ENCODE measurements at places on chromosomes 1 and 21.

DNA sequence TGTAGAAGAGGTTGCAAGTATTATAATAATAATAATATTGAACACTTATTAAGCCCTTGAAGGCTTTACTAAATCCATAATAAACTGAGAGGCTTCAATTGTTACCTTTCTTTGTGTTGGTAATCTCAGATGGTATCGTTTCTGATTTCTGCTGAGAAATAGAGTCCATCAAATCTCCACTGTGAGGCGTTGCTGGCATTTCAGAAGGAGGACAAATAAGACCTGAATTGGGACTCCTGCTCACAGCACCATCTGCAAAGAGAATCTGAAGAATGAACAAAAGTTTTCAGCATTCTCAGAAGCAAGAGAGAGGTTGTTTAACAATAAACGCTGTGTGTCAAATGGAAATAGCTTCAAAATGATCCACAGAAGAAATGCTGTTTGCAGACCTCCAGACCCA is 93.7 kb downstream of the WDR3 start:
- no peak for DNase-seq

DNA sequence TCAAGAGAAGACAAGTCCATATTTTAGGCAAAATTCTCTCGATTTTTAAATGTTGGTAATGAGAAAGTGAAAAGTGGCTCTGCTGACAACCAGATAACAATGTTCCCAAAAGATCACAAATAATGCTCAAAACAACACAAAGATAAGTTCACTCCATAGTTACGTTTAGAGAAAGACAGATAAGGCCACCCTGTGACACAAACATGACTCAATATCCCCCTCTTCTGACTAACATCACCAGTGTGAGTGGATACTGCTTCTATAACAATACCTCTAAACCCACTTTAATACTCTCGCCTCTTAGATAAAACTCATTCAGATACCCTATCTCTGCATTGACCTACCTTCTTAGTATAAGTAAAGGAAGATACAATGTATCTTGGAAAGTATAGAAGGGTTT is 51.2 kb upstream of the RGS7 start:
- DNase-seq: no peak

GRCh38 chr1:24704411-24705259 is 40.6 kb upstream of the CLIC4 start:
- DNase-seq: no peak

GRCh38 chr21:41865002-41865777 is 14.0 kb downstream of the PRDM15 start:
- no peak for DNase-seq

GRCh38 chr1:212721388-212722247 is 22.0 kb upstream of the BATF3 start:
- DNase-seq: no peak

All from stimulated activated CD4-positive, alpha-beta T cell treated with anti-CD3 and anti-CD28 coated beads, Interleukin-15, amount 100 ng/mL, for 1 hour (primary cell).